Stimulated activated CD8-positive, alpha-beta memory T cell treated with anti-CD3 and anti-CD28 coated beads, Interleukin-7, amount 100 ng/mL, for 24 hours (primary cell): ENCODE measurements at places on chromosomes 13 and 19.

DNA sequence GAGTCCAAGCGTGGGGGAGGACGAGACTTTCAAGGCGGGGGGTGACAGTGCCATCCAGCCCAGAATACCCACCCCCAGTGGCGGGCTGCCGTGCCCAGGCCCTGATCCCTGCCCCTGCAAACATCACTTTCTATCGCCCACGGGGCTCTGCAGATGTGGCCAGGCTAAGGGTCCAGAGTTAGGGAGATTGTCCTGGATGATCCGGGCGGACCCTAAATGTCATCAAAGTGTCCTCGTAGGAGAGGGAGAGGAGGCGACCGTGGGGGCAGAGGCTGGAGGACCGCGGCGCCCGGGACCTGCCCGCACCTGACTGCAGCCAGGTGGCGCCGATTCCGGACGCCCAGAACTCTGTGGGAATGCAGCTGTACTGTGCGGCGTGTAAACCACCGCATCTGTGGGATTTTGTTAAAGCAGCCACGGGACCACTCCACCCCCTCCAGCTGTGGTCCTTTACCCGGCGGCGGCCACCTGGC, 32.4 kb downstream of the GJA3 start:
- no peak for DNase-seq

DNA sequence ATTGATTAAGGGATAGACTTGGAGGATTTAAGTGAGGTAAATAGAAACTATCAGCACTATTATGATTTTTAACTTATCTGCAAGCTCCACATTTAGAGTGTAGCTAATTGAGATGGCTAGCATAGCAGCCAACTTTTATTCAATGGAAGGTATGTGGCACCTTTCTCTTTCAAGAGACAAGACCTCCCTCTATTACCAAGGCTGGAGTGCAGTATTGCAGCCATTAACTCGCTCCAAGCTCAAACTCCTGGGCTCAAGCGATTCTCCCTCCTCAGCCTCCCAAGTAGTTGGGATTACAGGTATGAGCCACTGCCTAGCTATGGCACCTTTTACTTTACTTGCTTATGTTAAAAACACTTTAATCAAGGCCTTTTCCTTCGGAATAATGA, 8.2 kb downstream of the TPT1 start:
- no peak for DNase-seq

DNA sequence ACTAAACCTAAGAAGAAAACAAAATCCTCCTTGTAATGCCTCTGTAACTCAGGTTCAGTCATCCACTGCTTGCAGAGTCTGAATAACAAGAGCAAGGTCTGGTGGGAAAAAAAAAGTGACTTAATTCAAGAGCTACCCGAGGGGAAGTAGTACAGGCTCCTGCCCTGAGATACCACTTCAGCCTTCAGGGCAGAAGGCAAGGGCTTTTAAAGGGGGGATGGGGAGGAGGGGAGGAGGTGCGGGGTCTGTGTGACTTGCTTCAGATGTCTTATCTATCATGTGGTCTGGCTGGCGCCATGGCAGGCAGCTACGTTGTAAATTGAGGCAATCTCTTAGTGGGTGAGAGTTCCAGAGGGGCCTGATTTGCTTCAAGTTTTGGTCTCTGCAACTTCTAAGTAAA, 66.7 kb downstream of the LRRC63 start:
- DNase-seq, result no peak

DNA sequence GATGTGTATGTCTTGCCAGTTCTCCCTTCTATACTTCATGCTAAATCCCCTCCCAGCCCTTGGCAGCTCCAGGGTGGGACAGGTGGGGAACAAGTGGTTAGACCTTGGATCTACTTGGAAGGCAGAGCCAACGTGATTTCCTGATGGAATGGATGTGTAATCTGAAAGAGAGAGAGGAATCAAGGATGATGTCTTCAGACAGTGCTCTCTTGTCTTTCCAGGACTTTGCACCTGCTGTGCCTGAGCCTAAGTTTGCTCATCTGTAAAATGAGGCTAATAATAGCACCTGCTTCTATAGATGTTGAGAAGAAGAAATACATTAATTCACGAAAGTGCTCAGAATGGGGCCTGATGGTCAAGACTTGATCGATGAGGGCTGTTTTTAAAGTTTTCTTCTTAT, 7.0 kb upstream of the EGLN2 start:
- no peak for DNase-seq

DNA sequence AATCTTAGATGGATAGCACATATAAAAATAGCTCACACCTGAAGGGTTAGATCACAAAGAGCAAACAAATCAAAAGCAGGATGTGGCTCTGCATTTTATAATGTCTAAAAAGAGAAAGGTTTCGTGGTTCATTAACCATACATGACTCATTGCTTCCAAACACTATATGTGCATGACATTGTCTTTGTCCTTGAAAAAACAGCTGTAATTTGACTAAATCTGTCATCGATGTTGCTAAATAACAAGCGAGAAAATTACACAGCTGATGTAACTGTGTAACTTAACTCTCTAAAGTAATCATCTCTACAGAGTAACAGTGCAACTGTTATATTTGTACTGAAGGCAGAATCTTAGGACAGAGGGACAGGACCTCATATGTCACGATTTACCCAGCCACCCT, 383.1 kb upstream of the GPC6 start:
- no peak for DNase-seq

GRCh38 chr19:39306075-39306474, 9.9 kb downstream of the IFNL1 start:
- DNase-seq, result no peak

DNA sequence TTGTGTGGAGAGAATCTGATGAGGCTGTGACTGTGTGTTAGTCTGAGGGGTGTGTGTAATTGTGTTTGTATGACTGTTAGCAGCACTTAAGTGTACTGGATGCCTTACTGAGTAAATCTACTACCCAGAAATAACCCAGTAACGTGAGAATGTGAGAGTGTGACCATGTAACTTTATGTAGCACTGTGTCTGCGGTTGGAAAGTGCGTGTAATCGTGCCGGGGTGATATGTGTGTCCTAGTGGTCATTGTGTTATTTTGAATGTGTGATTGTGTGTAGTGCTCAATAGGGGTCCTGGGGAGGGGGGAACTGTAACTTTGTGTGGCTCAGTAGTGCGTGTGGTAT, 550 bp downstream of the ZNF383 start:
- no peak for DNase-seq

DNA sequence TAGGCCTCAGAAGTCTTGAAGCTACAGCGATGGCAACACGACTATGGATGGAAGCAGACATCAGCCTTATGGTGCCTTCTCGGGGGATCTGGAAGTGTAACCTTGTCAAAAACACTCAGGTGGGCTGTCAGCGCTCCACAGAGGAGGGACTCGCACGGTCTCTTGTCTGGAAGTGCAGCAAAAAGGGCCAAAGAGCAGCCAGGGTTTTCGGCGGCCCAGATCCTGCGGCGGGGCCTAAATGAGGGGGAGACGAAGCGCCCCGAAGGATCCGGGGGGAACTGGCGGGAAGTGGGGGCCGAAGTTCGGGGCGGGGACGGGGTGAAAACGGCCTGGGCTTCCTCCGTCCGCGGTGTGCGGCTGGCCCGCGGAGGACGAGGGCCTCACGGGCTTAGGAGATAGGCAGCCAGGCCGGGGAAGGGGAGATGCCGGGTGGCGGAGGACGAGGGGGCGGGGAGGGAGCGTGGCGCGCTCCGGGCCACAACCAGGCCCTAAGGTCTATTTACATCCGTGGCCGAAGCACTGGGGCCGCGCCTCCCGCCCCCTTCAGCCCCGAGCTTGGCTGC, 637 bp downstream of the RANBP3 start:
- DNase-seq, result no peak

GRCh38 chr13:110856942-110857835, 57.7 kb downstream of the ANKRD10 start:
- no peak for DNase-seq

- DNase-seq, result no peak
Observed at GRCh38 chr13:70816853-70817252, 708.6 kb upstream of the KLHL1 start.

GRCh38 chr19:42794765-42795164, 29.3 kb upstream of the PSG8 start:
- no peak for DNase-seq

GRCh38 chr19:49746206-49746958, 16.7 kb downstream of the TSKS start:
- peak; percentile 32 for DNase-seq
